ENCODE measurements at places on chromosomes 7 and 10.

DNA sequence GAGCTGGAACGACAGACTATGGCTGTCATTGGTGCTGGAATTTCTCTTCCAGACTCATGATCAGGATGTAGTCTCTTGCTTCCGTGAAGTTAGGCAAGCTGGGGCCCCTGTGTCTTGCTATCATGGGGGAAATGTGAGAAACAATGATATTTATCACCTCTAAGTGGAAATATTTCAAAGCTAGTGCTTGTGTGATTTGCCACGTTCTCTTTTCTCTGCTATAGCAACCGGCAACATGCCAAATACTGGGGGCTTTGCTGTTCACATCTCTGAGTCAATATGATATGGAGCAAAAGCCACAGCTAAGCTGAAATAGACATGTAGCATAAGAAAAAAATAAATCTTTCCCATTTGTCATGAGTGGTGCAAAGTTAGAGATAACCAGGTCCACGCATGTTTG is 668.2 kb upstream of the IGFBP3 start:
- no peak for DNase-seq

DNA sequence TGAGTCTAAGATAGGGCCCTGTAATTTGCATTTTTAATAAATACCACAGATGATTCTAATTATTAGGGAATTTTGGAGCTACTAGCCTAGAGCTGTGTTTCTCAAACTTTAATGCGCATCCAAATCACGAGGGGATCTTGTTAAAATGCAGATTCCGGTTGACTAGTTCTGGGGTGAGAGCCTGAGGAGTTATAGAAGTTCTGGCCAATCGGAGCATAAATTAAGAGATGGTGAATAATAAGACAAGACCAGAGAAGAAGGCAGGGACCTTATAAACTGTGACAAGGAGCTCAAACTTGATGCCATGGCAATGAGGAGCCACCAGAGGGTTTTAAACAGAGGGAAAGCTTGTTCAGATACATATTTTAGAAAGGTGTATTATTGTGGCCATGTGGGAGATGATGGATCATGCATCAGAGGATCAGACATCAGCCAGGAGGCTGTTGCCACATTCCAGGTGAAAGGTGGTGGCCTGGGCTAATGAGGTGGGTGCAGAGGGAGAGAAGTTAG is 29.7 kb upstream of the TLX1 start:
- DNase-seq = no peak

DNA sequence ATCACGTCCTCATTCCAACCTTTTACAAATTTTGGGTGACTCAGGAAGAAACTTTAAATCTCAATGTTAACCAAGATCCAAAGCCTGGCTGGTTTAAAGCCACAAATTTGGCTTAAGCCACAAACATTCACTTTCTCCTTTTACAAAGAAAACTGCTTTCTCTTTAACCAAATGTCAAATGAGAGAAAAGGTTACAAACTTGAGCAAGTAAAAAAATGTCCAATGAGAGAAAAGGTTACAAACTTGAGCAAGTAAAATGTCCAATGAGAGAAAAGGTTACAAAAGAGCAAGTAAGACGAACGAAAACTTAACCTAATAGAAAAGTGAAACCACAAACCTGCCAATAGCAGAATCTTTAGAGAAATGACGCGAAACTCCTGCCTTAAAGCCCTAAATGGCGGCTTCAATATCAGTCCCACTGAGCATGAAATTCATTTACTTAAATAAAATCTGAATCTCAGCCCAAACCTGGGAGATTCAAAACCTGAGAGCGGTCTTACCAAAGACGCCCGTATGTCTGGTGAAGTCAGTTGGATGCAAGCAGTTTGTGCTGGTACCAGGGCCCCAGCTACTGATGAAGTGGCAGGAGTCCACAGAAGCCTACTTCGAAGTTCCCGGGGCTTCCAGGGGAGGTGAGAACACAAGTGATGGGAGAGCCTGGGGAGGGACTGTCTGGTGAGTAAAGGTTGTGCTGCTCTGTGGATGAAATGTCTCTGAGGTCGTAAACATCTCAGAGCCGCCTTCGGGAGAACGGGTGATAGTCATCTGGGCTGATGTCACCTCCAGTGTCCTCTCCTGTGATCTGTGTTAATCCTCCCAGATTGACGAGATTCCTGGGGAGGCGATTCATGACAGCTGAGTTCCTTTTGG is 74.6 kb downstream of the PAXIP1 start:
- DNase-seq = peak; percentile 15

- DNase-seq = no peak
These were observed 115.8 kb upstream of the CELF2 start for GRCh38 chr10:10901906-10902305.

GRCh38 chr10:61163403-61163802 is 219.4 kb upstream of the RHOBTB1 start:
- no peak for DNase-seq

DNA sequence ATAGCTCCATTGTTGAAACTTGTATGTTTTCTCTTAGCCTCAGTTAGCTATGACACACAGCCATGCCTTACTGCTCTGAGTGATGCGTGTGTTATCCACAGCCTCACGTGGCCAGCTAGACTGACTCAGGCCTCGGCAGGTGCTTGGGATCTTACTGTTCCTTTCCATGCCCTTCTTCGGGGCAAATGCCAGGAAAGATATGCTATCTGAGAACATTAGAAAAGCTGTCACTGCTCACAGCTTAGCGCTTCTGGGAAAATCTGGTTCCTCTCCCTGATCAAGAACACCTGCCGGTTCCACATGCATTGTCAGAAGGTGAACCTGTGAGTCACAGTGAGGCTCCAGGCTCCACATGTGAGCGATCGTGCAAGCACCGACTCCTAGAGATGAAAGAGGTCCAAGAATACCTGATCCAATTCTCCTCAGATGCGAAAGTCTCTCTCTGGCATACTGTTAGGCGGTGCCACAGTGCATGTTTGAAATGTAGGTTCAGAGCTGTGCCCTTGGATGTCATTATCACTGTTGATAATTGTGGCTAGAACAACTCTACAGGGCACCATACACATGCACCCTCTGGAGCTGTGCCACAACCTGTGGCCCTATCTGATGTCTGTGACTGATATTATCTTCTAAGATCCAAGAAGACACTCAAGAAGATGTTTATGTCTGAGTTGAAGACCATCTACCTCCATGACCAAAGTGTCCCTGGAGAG is 247.8 kb upstream of the IGFBP3 start:
- no peak for DNase-seq

DNA sequence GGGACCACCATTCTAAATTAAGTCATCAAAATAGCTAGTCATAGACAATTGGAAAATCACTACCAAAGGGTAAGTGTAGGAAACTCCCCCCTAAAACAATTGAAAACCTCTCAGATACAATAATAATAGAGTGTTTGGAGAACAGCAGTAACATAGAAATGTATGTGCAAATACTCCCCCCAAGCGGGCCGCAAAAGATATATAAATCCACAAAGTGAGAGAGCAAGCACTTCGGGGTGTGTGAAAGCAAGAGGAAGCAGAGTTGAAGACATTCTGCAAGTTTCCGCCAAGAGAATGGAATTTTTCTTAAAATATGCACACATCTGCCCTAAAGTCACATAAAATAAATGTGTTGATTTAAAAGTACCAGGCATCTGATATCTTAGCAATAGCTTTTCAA is 33.3 kb downstream of the CHCHD3 start:
- DNase-seq = no peak

DNA sequence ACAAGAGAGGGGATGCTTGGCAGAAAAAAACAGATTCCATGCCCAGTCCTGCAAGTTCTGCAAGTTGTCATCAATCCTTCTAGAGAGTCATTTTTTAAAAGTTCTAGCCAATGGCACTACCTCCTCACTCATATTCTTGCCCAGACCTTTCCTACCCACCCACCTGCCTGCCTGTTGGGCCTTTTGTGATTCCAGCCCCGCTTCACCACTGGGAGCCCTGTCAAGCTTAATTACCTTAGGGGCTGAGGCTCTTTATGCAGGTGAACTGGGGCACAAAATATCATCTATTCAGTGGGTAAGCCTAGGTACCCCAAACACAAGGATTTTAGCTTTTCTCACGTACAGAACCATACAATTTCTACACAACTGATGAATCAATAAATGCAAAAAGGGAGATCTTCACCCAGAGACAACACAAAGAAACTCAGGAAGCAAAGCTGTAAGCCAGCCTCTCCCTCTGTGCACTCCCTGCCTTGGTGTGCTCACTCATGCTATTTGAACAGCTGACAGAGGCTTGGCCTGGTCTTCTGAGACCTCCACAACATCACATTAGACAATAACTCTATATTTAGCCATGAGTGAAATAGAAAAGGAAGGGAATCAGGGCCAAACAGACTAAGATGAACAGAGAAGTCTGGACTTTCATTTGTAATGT is 222.6 kb downstream of the HTR7 start:
- DNase-seq = no peak

DNA sequence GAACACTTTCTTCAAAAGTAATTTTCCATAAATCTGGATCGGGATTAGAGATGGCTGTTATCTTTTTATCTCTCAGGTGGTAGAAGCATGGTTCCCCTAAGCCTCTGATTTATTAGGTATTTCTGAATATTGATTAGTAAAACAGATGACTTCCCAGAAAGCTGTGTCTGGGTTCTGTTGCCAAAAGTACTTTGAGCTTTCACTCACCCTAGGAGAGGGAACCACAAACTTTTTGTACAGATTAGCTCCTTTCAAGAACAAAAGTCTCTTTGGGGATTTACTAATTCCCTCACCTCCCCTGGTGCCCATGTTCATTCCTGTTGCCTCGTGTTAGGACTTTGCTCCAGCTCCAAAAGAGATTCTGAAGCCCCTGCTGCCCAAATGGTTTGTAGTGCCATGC is 46.7 kb upstream of the STRIP2 start:
- no peak for DNase-seq

DNA sequence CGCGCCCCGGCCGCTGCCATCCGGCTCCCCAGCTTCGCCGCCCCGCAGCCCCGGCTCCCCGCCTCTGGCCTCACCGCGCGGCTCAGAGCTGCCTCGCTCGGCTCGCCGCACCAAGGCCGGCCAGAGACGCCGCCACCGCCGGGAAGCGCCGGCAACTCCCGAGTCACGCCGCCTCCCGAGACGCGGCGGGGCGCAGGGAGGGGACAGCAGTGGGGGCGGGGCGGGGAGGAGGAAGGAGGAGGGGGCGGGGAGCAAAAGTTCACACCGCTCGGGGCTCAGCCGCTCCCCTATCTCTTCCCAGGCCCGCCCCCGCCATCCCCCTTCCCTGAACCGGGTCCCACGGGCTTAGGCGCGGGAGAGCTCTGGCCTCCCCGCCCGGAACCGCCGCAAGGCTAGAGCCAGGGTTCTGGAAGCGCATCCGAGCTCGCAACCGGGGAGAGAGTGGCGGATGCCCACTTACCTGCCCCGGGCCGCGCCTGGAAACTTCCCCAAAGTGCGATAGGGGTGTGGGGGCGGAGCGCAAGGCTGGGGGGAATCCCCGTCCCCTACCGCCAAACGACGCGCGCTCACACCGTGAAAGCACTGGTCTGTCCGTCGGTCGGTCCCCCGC is 1.0 kb downstream of the CHST15 start:
- peak; percentile 30 for DNase-seq

DNA sequence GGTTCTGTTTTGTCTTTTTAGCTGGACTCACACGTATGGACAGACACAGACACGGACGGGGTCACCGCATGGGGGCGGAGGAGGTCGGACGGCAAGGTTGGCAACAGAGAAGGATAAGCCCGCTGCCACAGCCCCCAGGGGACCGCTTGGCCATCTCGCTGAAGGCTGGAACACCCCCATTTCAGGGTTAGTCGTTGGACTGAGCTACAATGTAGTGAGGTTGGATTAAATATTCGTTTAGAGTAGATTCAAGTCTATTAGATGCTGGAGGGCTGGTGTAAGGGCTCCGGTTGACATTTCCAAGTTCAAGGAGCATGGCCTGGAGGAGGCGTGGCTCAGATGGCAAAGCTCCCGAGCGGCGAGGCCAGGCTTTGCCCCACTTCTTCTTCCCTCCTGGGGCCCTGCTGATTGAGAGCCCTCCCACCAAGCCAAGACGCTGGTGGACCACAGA is 35.2 kb downstream of the PPIF start:
- no peak for DNase-seq

DNA sequence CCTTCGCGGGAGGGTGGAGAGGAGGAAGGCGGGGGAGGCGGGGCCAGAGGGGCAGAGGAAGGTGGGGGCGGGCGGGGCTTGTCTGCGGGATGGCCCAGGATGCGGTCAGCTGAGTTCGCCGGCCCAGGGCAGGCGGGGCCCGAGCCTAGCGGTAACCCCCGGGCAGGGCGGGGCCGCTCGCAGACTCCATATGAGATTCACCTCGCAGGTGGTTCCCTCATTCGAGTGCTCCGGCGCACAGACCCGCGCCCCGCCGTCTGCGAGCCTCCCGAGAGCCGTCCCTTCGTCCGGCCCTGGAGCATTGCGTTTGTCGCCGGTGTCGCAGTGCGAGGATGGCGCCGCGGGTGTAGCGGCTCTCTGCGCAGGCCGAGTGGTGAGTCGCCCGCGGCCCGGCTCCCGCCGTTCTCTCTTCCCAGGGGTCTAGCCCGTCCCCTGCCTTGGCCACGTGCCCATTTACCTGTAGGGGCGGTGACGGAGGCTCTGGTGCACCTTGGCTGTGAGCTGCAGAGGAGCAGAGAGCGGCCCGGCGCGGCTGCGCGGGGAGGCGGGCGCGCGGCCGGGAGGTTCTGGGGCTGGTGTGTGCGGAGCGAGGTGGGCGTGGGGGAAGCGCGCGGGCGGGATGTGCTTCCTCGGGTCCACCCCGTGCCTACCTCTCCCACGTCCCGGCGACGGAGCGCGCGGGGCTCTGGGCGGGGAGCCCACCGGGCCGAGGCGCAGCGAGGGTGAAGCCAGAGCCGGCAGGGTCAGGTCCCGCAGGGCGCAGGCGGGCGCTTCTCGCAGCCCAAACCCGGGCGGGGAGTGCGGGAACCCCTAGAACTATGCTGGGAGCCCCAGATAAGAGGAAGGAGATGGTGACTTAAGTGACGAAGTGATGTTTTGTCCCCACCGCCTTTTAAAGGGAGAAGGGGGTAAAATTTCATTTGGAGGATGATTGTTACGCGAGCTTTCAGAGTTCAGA is at the start of gene UPP1:
UPP1 (plus strand) TSS at position 220 of the 958 bp plus-strand sequence. CDS start 5,519 bp downstream, outside the sequence.
- peak; percentile 72 for DNase-seq

GRCh38 chr7:47689558-47689957 is 107.6 kb upstream of the TNS3 start:
- no peak for DNase-seq

GRCh38 chr7:132072165-132072564 is 504.1 kb downstream of the PLXNA4 start:
- no peak for DNase-seq

- peak; percentile 34 for DNase-seq
These were observed 55.1 kb downstream of the FAM53B start for GRCh38 chr10:124688889-124689670.

Data from activated CD4-positive, alpha-beta T cell treated with anti-CD3 and anti-CD28 coated beads for 24 hours (primary cell).